NAMALWA (cell line): ENCODE measurements at places on chromosomes 6 and 20.

DNA sequence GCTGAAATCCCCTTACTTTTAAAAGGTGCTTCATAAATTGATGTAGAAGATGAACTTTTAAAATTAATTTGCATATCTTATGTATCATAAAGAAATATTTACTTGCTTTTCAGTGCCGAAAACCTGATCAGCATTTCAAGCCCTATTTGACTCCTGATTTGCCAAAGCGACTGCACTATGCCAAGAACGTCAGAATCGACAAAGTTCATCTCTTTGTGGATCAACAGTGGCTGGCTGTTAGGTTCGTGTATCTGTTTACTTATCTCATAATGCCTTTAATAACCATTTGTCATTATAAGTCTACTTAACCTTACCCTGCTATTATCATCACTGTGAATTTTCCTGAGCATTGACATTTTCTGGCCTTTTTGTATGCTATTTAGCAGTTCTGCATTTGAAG is 7.8 kb downstream of the OR2A4 start:
- DNase-seq, result no peak

- peak; percentile 39 for DNase-seq
These were observed 648.8 kb upstream of the AGPAT4 start for GRCh38 chr6:161922631-161923119.

- DNase-seq, result no peak
These were observed 77.7 kb upstream of the ZNF217 start for GRCh38 chr20:53671370-53671769.

GRCh38 chr6:40901322-40902055 is 137.5 kb downstream of the UNC5CL start:
- DNase-seq, result no peak
